ENCODE measurements at places on chromosomes 1 and 21.

- no peak for DNase-seq
Measured at GRCh38 chr1:94326329-94326728, 88.9 kb upstream of the ARHGAP29 start.

DNA sequence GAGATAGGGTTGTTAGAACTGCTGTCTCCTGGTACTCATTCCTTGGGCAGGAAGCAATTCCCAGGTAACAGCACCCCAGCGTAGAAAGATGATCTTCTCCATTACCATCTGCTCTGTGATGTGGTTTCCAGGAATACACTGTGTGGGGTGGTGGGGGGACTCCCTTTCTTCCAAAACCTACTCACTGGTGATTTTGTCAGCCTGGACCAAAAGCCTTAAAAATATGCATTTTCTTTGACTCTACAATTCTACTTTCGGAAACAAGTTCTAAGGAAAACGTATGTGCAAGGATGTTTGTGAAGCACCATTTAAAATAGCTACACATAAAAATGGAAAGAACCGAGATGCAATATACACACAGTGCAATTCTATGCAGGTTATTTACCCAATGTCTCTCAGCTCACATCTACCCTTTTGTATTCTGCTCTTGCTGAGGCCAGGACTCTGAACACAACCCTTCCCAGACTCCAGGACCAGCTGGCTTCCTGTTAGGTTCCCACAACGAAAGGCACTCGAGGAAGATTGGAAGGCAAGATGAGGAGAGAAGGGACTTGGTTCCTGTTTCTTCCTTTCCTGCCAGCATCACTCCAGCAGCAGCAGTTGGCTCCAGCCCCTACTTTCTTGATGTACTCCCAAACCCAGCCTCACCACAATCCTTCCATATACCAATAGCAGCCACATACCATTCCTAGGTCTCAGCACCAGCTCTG is 33.0 kb upstream of the GJB5 start:
- DNase-seq = no peak

DNA sequence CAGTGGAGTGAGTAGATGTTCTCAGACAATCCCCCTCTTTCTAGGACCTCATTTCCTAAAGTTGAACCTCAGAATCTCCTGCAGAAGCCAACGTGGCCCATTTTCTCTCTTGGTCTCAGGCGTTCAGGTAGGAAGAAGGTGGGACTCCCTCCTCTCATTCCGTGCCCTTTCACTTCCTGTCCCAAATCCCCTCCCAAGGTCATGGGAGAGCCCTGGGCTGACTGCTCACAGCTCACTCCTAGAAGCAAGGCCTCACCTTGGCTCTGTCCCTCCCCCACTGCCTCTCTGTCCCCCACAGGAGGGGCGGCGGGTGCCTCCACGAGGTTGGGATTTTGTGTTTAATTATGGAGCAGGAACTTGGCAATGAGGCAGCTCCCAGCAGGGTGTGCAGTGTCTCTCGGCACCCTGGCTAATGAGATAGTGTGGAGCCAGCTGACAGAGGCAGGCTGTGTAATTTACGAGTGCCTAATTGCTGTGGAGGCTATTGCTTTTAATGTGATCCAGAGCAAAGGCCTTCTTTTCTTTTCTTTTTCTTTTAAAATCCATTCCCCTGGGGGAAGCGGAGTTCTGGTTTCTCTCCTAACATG is 9.1 kb upstream of the CDK18 start:
- DNase-seq = no peak

DNA sequence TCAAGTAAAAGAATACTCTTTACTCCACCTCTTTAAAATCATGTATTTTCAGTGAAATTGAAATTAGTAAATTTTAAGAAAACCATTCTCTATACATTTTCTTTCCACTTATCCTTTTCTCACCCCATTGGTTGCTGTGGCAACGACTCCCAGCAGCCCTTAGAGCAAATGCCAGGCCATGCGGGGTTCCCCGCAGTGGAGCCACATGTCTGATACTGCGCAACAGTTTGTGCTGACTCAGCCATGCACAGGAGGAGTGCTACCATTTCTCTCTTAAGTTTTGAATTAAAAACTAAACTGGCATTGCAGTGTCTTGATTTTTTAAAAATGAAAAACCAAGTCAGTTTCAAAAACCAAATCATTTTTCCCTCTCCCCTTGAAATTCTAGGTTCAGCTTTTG is 214.1 kb upstream of the L1TD1 start:
- DNase-seq = no peak

DNA sequence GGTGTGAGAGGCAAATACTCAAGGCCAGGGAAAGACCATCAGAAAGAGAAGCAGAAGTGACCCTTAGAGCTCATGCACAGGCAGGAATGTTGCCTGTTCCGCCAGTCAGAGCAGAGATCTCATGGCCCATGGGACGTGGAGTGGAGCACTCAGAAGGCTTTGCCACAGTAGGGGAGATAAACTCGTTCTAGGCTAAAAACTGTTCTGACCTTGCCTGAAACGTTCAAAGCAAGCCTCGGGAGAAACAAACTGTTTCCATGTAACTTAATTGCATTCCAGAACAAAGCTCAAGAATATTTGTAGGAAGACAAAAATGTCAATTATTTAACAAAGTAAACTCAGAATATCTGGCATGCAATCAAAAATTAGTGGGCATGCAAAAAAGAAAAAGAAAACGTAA is 20.7 kb upstream of the SLC19A1 start:
- DNase-seq = no peak

DNA sequence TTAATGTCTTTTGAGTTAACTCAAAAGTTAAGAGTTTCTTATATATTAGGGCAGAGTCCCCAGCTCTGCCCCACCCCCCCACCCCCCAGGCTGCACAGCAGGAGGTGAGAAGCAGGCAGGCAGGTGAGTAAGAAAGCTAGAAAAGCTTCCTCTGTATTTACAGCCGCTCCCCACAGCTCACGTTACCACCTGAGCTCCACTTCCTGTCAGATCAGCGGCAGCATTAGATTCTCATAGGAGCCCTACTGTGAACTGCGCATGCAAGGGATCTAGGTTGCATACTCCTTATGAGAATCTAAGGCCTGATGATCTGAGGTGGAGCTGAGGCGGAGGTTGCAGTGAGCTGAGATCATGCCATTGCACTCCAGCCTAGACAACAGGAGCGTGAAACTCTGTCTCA is 81.9 kb downstream of the SIM2 start:
- DNase-seq = no peak

- no peak for DNase-seq
Measured at GRCh38 chr1:182679684-182680083, 4.7 kb downstream of the RGS8 start.

- no peak for DNase-seq
Measured at GRCh38 chr1:30675289-30675688, 48.1 kb downstream of the MATN1 start.
